ENCODE measurements at places on chromosomes 3 and 15.

DNA sequence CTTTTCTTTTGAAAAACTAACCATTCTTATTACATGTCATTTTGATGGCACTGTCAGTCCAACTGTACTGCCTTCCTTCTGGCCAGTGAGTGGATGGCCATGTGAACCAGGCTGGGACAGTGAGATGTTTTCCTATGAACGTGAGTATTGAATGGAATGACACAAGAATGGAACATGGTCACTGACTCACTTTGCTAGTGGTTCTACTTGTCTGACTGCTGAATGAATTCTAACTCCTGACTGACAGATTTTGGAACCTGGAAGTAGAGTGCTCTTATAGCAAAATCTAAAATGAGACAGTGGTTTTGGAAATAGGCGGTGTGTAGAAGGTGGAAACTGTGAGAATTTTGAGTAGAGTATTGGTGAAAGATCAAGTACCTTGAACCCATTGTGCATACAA is 606.9 kb upstream of the KCNMB2 start:
- DNase-seq = no peak

GRCh38 chr3:149989307-149989706 is 18.6 kb upstream of the PFN2 start:
- no peak for DNase-seq

GRCh38 chr3:153617463-153617862 is 455.4 kb downstream of the RAP2B start:
- DNase-seq = no peak

GRCh38 chr3:73729969-73730440 is 105.3 kb upstream of the PDZRN3 start:
- no peak for DNase-seq

DNA sequence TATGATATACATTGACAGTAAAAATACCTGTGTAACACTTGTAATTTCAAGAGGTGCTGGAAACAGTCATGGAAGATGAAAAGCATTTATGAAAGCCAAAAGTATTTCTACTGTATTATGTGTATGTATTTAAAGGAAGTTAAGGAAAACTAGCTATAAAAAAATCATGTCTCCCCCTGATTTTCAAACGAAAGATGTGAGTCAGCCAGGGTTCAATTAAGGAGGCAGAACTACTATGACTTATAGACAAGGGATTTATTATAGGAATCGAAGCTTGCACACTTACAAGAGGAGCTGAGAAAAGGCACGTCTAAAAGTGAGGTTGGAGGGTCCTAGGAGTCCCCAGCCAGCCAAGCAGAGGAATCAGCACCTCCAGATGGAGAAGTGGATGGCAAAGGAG is 119.4 kb downstream of the SUCLG2 start:
- no peak for DNase-seq

- no peak for DNase-seq
These were observed 32.2 kb upstream of the SLC28A1 start for GRCh38 chr15:84852212-84852611.

DNA sequence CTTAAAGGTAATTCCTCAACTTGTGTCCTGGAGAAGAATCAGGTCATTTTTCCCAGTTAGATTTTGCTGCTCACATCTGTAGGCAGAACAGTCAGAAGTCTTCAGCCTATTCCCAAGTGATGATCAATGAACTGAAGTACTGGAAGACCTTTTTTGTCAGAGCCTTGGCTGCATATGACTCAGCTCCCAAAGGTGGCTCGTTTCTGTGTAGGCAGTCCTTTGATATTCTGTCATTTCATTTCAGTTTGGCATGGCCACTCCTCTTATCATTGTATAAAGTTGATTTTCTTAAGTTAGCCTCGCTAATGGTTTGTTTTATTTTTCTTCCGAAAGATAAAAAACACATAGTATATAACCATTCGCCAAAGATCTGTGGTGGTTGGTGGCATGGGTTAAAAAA is 90.7 kb downstream of the KLHL25 start:
- DNase-seq = peak; percentile 30
